ENCODE measurements at places on chromosomes 2 and 18.

DNA sequence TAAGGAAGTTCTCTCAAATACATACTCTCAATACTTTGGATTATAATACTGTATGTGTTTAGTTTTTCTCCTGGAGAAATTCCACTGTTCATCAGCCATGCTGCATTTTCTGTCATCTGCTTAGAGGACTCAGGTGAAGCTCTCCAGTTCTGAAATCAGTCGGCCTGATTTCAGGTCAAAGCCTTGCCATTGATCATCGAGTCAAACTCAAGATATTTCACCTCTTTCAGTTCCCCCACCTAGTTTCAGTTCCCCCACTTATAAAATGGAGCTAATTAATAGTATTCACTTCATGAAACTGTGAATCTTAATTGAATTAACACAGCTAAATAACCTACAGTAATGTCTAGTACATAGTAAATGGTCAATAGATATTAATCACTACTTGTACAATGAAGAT lies 75.3 kb upstream of the L3MBTL4 start:
- no peak for DNase-seq

DNA sequence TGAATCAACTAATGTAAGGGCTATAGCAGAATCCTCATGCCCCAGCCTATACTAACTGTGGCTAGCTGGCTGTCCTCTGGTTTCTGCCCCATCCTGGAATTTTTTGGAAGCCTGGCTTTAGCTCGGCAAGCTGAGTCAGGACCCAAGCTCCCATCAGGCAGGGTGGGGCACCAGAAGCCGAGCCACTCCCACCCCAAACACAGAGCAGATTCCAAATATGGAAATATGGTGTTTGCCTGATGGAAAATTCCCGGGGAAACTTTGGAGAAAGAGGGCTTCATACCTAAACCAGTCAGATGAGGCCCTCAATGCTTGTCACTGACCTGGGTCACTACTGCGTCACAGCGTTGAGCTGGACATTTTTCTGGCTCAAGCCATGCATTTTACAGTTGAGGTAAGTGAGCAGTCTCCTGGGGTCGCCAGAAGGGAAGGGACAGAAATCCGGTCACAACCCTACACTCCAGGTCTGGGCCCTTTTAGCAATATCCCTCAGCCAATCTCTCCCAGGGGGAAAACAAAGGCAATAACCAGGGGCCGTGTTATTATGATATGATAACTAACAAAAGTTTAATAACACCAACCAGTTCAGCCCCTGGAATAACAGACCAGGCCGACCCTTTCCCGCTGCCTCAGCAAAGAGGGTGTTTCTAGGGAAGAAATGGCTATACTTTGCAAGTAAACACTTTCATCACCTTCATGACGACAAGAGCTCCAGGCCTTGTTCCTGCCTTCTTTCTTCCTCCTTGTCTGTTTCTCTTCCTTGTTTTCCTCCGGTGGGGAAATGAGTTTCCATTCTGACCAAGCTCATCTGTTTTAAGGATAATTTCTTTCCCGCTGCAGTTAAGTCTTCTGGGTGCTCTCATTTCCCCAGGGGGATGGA lies 37.7 kb downstream of the PSD4 start:
- no peak for DNase-seq

DNA sequence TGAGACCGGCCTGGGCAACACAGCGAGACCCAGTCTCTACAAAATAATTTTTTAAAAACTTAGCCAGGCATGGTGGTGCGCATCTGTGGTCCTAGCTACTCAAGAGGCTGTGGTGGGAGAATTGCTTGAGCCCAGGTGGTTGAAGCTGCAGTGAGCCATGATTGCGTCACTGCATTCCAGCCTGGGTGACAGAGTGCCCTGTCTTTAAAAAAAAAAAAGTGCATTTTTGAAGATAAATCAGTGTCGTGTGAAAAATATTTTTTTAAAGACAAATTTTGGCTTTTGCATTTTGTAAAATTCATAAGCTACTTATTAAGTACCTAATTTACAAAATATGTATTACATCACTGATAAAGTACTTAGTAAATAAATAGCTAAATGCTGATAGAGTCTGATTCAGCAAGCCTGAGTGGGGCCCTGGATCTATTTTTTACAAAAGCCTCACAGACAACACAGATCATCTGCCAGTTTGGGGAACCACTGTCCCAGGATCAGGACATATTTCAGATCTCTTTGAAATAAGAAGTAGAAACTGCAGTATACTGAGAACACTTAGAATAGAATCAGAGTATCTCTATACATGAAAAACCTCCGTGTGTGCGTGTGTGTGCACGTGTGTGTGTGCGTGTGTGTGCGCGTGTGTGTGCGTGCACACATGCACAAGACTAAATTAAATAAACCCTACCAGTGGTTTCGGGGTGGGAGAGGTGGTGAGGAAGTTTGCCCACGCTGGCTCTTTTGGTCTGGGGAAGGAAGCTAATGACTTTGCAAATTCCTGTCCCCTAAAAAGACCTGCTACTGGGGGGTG lies 61.6 kb downstream of the AAK1 start:
- DNase-seq: no peak

- DNase-seq: no peak
These were observed 16.0 kb upstream of the ZNF532 start for GRCh38 chr18:58848685-58849084.

GRCh38 chr18:74373428-74373827 lies 57.8 kb downstream of the C18orf63 start:
- no peak for DNase-seq

- DNase-seq: no peak
These were observed 227.3 kb upstream of the CCDC68 start for GRCh38 chr18:55186588-55186987.

- DNase-seq: no peak
These were observed 35.9 kb downstream of the INPP4A start for GRCh38 chr2:98480598-98480997.

DNA sequence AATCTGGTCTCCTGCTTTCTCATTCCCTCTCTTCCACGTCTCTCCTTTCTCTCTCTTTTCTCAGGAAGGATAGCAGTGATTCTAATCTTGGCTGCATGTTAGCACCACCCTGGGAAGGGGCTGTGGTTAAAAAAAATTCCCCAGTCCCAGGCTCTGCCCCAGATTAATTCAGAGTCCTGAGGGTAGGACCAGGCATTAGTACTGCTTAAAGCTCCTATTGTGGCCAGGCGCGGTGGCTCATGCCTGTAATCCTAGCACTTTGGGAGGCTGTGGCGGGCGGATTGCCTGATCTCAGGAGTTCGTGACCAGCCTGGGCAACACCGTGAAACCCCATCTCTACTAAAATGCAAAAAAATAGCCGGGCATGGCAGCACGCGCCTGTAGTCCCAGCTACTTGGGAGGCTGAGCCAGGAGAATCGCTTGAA lies 35.4 kb upstream of the EML4 start:
- no peak for DNase-seq

DNA sequence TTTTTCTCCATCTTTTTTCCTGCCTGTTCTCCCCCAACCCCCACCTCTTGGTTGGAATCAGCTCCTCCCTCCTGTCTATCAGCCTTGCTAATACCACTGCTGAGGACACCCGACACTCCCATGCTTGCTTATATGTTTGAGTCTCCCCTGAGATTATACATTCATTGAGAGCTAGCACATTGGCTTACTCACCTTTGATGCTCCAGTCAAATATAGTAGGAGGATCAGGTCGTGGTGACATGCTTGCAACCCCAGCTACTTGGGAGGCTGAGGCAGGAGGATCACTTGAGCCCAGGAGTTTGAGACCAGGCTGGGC lies 91.5 kb upstream of the CCBE1 start:
- DNase-seq: no peak

DNA sequence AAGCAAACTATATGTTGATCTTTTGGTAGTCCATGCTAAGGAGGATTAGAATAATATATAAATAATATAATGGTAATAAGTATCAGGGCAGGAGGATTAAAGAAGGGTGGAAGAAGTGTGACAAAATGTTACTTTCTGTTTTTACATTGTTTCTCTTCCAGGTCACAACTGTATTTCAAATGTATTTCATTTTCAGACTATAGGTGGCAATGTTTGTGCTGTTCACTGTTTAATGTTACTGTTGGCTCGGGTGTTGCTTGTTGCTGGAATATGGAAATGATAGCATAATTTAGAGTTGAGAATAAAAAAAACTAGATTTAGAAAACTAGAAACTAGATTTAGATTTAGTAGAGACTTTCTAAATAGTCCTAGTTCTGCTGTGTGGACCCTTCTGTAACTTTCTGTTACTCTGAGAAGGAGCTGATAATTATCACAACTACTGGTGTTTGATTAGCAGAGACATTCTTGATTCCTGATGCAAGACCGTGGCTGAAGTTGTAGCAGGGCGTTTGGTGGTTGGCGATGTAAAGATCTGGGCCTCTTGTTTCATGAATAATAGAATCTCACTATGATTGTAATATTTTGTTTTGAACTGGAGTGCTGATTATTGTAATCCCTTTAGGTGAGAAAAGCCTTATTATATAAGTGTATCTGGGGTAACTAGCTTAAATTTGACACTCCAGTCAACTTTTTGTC lies 7.9 kb downstream of the NEDD4L start:
- DNase-seq: no peak

- DNase-seq: no peak
These were observed 331.3 kb upstream of the MEIS1 start for GRCh38 chr2:66103581-66103980.

DNA sequence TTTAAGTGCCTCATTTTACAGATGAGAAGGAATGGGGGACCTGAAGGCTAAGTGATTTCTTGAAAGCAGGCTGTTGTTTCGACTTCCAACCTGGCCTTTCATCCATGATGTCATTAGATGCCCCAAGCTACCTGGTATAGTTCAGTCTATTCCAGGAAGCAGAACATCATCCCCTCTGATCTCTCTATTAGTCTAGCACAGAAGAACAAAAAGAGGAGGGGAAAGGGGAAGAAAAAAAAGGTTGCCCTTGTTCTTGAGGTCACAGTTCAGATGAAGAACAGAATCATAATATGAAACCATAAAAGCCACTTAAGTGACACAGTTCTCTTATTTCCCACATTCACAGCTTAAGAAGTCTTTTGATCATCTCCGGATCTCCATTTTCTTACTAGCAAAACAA lies 386.2 kb upstream of the HNRNPA3 start:
- no peak for DNase-seq

GRCh38 chr2:38380397-38381130 lies 3.5 kb upstream of the ATL2 start:
- no peak for DNase-seq

DNA sequence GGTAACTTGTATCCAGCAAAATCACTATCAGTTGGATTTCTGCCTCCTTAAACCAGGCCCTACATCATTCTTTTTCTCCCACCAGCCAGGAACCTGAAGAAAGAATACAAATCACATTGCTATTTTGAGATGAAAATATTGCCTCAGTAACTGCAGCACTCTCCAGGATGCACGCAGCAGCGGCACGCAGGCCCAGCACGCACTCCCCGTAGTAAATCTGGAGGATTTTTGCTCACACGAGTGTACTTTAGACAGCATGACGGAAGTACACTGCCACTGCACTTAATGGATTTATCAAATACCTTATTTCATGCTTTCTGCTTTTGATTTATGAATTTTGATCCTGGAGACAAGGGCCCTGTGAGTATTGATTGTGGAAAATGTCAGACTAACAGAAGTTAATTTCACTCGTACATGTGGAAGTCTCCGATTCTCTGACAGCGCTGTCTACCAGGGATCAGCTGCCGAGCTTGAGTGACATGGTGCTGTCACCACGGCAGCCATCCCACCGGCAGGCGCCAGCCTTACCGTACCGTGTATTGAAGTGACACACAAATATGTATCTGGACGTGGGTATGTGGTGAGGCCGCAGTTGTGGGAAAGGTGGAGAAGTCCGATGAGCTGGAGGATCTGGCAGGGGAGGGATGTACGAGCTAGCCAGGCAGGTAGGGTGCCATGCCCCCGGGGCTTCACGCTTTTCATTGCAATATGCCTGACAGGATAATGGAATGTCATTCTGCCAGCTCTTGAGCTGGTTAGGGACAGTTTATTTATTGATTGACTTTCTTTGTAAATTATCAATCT lies 863.7 kb downstream of the GALR1 start:
- DNase-seq: no peak

GRCh38 chr18:44592639-44593038 lies 88.0 kb upstream of the SETBP1 start:
- no peak for DNase-seq

- no peak for DNase-seq
These were observed 62.5 kb upstream of the CYP1B1 start for GRCh38 chr2:38138419-38138818.

GRCh38 chr2:95344215-95344583 lies 47.1 kb downstream of the KCNIP3 start:
- DNase-seq: no peak

DNA sequence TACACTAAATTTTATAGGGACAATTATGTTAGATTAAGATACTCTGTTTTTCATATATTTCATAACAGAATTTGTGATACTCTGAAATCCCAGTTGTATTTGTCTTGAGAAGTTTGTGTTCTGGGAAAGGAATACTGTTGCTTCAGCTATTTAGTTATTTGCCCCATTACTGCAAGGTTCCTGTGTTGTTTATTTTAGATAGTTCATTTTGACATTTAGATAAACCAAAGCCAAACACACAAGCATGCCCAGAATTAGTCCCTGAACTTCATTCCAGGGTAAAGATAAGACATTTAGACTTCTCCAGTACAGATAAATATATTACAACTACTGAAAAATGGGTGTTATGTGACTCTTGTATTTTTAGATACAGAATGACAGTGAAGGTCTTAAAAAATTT lies 74.7 kb downstream of the BMPR2 start:
- no peak for DNase-seq
